ENCODE measurements at places on chromosomes 5 and 9.

GRCh38 chr9:12221470-12221869 is 471.7 kb upstream of the TYRP1 start:
- no peak for DNase-seq

DNA sequence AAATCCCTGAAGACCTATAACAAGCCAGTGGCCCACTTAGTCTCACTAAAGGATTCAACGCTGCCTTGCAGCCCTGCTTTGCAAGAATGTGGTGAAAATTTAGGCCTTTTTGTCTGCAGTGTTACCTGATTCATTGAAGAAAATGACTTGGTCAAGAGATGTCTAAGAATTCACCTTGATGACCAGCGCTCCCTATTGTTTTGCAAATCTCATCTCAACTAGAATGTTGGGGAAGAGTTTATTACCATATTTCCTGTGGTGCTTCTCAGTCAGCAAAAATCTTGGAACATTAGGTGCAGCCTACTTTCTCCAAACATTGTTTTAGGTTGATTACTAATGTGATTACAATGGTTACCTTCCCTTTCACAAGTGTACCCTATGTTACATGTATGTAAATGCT is 53.5 kb downstream of the PLK2 start:
- no peak for DNase-seq

DNA sequence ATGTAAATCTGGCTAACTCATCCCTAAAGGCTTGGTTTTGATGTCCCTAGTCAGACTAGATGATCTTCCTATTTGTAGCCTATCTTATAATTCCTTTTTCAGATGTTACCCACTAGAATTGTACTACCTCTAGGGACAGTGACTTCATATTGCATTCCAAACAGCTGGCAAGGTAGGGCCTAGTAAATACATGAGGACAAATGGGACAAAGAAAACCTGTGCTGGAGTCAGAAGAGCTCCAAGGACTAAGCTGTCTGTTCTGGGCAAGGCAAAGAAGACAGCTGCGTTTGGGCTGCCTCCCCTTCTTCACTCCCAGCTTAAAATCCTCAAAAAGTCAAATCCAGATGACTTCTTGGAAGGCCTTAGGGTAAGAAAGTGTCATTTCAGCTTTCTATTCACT is 10.0 kb downstream of the DMXL1 start:
- no peak for DNase-seq

GRCh38 chr5:127785098-127785927 is 82.1 kb downstream of the CCDC192 start:
- no peak for DNase-seq

DNA sequence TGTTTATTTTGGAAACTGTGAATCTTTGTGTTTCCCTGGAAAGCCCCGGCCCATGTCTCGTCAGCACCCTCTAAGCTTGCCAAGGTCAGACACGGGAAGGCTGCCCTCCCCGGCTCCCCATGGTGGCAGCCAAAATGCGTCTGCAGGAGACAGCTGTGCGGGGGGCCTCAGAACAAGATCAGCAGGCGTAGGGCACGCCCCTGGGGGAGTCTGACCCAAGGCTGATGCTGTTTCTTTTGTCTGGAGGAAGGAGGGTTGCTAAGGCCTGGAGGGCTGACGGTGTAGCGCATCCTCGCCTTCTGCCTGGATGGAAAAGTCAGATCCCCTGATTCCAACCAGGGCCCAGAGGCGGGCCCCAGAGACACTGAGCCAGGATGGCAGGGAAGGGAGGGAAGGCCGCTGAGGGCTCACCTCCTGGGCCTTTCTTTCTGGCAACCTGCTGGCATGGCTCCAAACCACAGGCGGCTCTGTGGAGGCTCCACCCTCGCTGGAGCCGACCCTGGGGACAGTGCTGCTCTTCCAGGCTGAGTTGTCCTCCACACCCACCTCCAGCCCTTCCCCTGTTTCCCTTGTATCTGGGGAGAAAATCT is 57.2 kb downstream of the OLFM1 start:
- DNase-seq: no peak

DNA sequence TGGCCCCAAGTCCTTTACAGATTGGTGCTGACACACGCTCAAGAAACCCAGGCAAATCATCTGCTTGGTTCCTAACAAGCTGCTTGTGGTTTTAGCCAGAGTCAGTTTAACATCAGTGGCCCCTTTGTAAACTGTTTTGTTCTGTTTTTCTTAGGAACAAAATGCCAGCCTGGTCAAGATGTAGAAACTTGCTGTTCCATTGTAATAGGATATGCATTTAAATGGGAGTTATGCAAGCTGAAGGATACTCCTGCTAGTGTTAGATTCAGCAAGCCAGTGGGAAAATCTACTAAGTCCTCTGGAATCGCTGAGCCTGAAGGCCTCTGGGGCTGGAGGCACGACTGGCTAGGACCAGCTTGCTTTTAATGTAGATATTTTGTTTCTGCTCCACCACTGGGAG is 391.1 kb downstream of the TLE4 start:
- DNase-seq: no peak

DNA sequence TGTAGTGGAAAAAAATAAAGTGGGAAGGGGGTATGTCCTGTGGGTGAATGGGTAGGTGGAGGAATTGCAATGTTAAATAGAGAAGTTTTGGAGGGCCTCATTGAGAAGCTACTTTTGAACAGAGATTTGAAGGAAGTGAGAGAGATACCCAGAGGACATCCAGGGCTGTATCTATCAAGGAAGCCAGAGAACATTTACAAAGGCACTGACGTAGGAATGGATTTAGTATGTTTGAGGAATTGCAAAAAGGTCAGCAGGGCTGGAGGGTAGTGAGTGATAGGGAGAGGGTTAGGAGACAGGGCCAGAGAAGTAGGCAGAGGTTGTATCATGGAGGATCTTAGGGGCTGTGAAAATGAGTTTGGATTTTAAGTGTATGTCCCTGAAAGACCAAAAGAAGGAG is 13.9 kb downstream of the PTTG1 start:
- DNase-seq: no peak

DNA sequence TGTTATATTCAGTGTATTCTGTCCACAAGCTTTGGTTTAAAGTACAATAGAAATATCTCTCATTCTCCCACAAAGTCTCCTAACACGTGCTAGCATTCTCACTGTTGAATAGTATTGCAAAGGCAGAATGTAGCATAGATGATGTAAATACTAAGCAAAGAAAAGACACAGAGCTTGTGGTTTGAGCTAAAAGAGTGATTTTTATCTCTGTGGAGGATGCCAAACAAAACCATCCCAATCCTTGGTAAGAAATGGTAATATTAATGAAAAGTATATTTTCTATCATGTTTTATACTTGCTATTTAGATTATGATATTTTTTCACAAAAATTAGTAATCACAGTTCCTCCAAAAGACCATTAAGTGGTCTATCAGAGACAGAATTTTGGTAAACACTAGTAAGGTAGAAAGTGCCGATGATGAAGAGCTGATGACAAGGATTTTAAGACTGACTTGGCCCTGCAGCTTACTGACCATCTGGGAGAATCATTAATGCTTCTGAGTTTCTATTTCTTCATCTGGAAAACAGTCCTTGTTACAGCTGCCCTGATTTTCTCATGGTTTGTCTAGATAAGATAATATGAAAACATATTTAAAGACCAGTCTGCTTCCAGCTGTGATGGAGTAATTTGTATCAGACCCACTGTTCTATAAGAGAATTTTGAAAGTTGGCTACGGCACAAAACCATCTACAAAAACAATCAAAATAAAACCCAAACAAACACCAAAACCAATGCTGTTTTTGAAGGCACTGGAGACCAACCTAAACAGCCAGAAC is 510.2 kb downstream of the SPATA31D1 start:
- no peak for DNase-seq

- DNase-seq: peak; percentile 12
These were observed 17.5 kb upstream of the ROPN1L start for GRCh38 chr5:10424124-10424731.

DNA sequence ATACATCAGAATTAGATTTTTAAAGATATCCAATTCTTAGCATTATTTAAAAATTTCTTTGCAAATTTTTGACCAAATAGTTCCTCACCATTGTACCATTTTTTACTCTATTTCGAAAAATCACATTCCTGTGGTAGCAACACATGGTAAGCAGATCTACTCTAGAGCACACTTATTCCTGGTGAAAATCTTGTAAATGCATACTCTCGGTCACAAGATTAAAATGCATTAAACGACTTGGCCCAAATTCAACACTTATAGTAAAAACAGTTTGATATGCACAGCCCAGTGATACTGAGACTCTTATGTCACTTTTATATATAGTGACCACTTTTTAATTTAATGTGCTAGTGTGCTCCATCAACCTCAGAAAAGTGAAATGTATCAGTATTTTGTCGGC is 208.8 kb upstream of the TARS1 start:
- DNase-seq: no peak

GRCh38 chr9:23769307-23769935 is 56.6 kb downstream of the ELAVL2 start:
- no peak for DNase-seq

DNA sequence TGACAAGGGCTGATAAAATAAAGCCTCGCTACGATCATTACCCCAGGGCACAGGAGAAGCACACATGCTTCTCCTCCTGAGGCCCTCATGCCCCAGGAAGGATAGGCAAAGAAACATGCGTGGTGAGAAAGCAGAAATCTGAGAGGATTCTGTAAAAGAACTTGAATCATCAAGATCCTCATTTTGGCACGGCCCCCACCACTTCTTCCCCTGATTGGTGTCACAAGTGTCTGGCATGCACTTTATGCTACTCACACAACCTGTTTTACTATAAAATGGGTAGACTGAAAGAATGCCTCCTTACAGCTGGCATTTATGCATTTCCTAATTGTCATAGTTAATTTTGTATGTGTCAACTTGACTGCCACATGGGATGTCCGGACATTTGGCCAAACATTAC is 32.1 kb downstream of the PCA3 start:
- DNase-seq: no peak

DNA sequence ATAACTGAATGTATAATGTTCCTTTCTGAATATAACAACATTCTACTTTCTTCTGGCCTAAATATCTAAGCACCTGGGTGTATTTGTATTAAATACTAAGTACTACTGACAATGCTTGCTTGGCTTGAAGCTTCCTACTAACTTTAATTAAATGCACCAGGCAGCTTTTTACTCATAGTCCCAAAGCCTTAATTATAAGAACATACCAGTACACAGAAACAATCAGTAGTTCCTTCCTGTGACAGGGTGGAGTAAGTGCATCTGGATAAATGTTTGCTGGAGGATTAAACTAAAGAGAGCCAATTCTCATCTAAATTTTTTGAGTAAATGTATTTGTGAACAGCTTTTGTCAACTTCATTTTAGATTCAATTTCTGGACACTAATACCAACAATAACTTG is 558.6 kb upstream of the SEMA6A start:
- DNase-seq: no peak

GRCh38 chr9:134947265-134947955 is 29.7 kb upstream of the FCN1 start:
- DNase-seq: no peak

- DNase-seq: no peak
These were observed 72.6 kb downstream of the MYO10 start for GRCh38 chr5:16863469-16863946.

GRCh38 chr5:1171340-1171941 is 30.0 kb upstream of the SLC6A19 start:
- no peak for DNase-seq

DNA sequence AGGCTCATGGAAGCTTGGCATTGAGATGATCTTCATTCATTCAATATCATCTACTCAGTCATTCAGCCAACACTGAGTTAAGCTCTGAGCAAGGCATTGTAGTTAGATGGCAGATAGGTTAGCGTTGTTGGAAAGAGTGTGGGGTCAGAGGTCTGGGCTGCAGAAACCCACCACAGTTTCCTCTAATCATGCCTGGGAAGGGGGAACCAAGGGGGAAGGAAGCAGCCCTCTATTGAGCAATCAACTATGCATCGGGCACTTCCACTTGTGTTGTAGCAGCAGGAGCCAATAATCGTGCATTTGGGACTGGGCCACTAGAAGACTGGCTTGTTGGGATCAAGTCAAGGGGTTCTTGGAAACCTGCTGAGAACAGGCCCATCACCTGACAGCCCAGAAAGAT is 139.1 kb downstream of the PIP5K1B start:
- DNase-seq: no peak

DNA sequence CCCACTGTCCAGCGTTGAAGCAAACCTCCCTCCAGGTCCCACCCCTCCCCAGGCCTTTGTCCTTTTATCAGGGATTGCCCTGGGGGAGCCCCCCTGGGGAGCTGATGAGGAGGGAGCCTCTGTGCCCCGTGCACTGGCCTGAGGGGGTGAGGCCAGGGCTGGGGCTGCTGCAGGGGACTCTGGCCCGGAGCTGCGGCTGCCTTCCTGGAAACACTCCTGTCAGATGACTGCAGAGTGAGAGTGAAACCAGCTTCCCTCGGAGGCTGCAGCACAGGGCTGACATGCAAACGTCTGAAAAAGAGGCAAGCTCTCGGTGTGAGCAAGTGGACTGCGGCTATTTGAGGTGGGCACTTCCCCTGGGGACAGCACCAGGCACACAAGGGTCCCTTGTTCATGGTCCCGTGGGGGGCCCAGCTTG is 4.6 kb upstream of the TRAF2 start:
- DNase-seq: no peak

- no peak for DNase-seq
These were observed 57.2 kb downstream of the SPTLC1 start for GRCh38 chr9:92058026-92058425.

DNA sequence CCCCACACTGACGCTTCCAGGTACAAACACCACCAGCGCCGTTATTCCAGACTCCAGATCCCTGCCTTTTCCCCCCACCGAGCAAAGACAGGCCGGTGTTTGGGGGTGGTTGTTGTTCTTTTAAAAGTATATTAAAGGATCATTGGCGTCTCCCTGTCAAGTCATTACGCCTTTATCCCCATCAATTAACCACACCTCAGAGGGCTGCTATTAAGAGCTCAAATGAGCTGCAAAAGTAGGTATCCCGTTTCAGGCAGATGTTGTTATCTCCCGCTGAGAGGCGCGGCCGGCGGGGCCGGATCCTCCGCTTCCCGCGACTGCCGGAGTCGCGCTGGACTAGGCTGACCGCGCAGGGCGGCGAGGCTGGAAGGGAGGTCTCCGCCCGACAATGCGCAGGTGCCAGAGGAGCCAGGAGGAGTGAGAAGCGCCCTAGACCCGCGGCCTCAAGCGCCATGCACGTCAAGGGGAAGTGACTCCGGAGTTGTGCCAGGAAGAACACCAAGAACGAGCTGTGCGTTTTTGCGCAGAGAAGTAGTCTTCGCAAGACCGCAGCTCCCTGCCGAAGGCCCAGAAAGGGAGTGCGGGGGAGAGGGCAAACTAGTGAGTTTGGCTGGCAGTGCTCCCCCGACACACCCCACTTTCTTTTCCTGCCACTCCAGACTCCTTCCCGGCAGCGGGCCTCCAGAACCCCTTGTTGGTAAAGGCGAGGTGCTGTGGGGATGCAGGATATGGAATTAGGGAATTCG is 8.2 kb downstream of the NR2F1-AS1 start:
- no peak for DNase-seq
